ENCODE measurements at places on chromosomes 11 and 22.

GRCh38 chr11:91433284-91434010, 791.2 kb upstream of the FAT3 start:
- DNase-seq, result no peak

- DNase-seq, result no peak
These were observed 132.1 kb upstream of the DDI1 start for GRCh38 chr11:103904324-103904667.

GRCh38 chr22:35620624-35621251, 3.6 kb upstream of the MB start:
- no peak for DNase-seq

DNA sequence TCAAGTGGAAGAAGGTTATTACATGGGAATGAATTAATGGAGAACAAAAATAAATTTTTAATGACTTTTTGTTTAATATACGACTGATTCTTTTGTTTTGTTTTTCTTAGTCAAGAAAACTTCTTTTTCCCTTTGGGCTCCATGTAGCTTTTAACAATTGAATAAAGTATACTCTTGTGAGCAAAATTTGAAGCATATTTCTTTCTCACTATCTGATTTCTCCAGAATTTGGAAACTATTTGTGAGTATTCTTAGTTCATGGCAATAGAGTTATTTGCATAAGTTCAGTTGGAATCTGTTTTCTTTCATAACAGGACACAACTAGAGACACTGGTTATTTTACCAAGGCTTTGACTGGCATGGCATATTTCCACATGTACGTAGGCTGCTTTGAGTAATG, 3.8 kb upstream of the APOL1 start:
- DNase-seq, result no peak

DNA sequence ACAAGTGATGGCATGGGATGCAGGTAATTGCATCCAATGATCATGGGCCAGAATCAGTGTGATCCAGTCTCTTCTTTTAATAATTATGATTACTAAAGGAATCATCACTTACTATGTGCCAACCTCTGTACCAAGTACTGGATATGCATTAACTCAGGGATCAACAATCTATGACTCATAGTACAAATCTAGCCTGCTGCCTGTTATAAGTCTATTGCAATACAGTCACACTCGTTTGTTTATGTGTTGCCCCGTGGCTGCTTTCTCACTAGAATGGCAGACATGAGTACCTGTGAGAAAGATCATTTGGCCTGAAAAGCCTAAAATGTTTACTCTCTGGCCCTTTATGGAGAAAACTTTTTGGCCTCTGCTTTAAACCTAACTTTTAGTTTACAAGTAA, 45.0 kb downstream of the OR6Q1 start:
- no peak for DNase-seq

GRCh38 chr22:40684728-40685127, 5.4 kb downstream of the MCHR1 start:
- no peak for DNase-seq

DNA sequence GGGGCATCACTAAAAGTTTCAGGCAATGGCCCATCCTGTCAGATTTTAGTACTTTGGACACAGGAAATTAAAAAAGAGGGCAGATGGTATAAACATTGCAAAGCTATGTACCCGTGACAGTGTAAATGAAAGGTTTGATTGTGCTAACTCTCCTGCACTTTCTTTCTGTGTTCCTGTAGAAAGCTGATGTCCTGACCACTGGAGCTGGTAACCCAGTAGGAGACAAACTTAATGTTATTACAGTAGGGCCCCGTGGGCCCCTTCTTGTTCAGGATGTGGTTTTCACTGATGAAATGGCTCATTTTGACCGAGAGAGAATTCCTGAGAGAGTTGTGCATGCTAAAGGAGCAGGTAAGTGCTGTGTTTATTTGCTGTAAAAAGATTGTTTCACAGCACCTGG, 10.3 kb downstream of the CAT start:
- no peak for DNase-seq

DNA sequence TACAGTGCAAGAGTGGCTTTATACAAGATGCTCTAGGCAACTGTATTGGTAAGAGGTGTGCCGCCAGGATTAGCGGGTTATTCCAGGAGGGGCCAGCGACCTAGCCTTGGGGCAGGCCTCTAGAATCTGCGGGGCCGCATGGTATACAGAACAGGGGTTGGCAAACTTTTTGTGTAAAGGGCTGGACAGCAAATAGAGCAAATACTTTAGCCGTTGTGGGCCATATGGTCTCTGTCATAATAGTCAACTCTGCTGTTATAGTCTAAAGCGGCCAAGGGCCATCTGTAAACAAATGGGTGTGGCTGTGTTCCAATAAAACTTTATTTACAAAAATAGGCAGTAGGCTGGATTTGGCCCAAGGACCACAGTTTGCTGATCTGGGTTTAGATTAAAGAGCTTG, 32.6 kb downstream of the FBLN1 start:
- DNase-seq, result no peak

GRCh38 chr11:127017482-127017881, 16.9 kb upstream of the KIRREL3 start:
- no peak for DNase-seq

DNA sequence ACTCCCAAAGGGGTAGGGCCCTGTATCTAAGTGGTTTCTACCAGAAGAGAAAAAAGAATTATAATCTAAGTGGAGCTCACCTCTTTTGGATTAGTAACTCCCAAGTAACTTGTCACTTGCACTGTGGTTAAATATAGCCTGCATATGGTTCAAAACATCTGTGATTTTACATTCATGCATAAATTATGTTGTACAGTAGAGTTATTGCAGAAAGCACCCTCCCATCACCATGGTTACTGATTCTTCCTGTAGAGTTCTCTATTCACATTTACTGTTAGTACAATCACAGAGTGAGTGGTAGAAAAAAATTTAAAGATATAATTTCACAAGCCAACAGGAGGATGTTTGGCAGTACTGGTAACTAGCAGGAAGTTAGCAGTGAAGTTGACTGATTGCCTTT, 80.4 kb downstream of the LRRC4C start:
- DNase-seq, result no peak

All from activated T-helper 1 cell treated with Interleukin-2 at 50 U/mL for 16 hours (primary cell).